ENCODE measurements at places on chromosomes 4 and X.

DNA sequence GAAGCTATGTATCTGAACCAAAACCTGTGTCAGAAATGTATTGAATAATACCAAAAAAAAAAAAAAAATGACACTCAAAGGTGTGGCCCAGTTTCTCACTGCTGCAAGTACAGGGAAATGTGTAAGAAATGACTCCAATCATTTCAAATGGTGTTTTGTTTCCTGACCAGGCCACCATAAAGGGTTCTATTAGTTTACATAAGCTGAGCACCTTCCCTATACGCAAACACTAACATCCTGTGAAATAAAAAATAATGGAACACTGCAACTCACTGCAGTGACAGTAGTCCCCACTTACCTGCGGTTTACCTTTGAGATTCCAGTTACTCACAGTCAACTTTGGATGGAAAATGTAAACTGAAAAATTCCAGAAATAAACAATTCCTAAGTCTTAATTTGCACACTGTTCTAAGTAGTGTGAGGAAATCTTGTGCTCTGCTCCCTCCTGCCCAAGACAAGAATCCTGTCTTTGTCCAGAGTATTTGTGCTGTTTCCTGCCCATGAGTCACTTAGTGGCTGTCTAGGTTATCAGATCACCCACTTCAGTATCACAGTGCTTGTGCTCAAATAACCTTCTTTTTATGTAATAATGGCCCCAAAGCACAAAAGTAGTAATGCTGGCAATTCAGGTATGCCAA lies 265.3 kb downstream of the RCHY1 start:
- DNase-seq: no peak

- DNase-seq: no peak
Observed at GRCh38 chr4:157700898-157701694, 471.7 kb downstream of the GASK1B start.

DNA sequence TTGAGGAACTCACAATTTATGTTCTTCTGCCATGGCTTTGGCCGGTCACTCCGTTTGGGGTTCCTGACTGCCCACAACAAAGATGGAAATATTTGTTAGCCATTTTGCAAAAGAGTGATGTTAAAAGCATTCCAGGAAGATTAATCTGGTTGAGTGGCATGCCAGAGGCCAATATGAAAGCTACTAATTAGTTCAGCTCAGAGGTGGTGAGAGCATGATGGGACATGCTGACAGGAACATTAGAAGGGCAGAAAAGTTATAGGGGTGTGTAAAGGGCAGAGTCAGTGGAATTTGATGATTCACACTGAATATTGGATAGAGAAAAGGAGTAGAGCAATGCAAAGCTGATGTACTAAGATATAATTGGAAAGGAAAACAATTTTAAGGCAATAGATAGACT lies 94.4 kb downstream of the TLL1 start:
- no peak for DNase-seq

- no peak for DNase-seq
Observed at GRCh38 chr4:74840936-74841509, 46.7 kb upstream of the BTC start.

GRCh38 chrX:155645180-155645579 lies 32.4 kb upstream of the TMLHE start:
- DNase-seq: no peak

- DNase-seq: no peak
Observed at GRCh38 chrX:110146521-110146920, 143.6 kb downstream of the TMEM164 start.

- DNase-seq: no peak
Observed at GRCh38 chr4:36737691-36738090, 456.3 kb downstream of the DTHD1 start.

DNA sequence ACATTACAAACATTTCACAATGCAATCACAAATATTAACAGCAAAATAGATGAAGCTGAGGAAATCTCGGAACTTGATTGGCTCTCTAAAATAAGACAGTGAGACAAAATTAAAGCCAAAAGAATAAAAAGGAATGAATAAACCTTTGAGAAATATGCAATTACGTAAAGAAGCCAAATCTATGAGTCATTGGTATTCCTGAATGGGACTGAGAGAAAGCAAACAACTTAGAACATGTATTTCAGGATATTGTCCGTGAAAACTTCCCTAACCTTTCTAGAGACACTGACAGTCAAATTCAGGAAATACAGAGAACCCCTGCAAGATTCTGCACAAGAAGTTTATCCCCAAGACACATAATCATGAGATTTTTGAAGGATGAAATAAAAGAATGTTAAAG lies 48.4 kb upstream of the SPANXN2 start:
- no peak for DNase-seq
